ENCODE measurements at places on chromosomes 16 and 17. TPM values are rescaled to one million over a fixed set of nuclear protein-coding genes. Genes with fewer than 3 reads are reported as not detected.
A peak's percentile ranks its signal among the peaks of the same experiment; 100 is the strongest.

The HID1 gene
- total RNA-seq: 9.0 TPM

The GNAO1 gene
- not detected for total RNA-seq

- DNase-seq: peak; percentile 77
Measured at GRCh38 chr17:15298176-15298575, 33.0 kb upstream of the PMP22 start.

- DNase-seq: no peak
Measured at GRCh38 chr16:24255456-24256371, at the start of gene CACNG3. Gene CACNG3, plus strand, starts transcription at chr16:24256335. Its CDS starts 420 bp downstream, at chr16:24256755.

- no peak for DNase-seq
Measured at GRCh38 chr17:34412965-34413441, 50.0 kb upstream of the CCL1 start.
